Left ventricle myocardium inferior (tissue), 1 donor: ENCODE measurements at places on chromosomes 4 and X. TPM values are rescaled to one million over a fixed set of nuclear protein-coding genes. Genes with fewer than 3 reads are reported as not detected.

DNA sequence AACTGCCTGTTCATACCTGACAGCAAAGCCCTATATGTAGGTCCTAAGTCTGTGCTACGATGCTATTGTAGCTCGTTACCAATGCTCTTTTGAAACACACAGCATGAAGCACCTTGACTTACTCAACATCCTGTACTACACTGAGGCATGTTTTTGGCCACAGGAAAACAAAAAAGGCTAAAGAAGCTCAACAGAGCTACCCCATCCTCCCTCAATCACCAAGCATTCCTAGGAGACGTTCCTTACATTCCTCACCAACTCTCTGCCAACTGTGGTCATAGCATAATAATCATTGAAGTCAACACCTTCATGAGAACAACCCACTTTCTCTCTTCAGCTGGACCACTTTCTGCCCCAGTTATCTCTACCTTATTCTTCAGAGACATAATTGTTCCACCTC is 73.7 kb upstream of the SLC25A43 start:
- no peaks in the 10 kb centered on the region for H3K36me3 ChIP-seq
- H3K4me1 ChIP-seq, result no peaks in the 10 kb centered on the region
- H3K27me3 ChIP-seq, result no peaks in the 10 kb centered on the region
- H3K27ac ChIP-seq, result no peak overlapping the region

- no peaks in the 10 kb centered on the region for H3K36me3 ChIP-seq
- H3K4me1 ChIP-seq, result peaks cover 69% of the 10 kb centered on the region
- no peak overlapping the region for H3K4me3 ChIP-seq
- peak overlapping the region; percentile 87 for H3K27ac ChIP-seq
These were observed 3.5 kb upstream of the SH3BP2 start for GRCh38 chr4:2789351-2789750.

TBC1D8B gene
- 2.0 TPM for total RNA-seq

DNA sequence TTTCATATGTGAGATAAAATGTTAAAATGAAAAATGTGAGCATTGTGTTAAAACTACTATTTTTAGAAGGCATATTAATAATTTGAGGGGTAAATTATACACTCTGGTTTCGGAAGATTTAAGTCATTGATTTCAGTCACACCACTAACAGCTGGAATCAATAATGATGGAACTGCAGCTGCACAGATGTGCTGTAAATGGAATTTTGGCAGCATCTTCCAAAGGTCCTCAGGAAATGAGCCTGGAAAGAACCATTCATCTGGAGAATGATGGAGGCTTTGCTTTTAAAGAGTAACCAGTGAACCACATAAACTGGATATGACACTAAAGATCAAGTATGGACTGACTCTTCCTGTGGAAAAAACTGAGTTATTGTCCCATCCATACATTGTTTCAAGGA is 759.0 kb upstream of the EPHA5 start:
- no peaks in the 10 kb centered on the region for H3K4me1 ChIP-seq
- no peaks in the 10 kb centered on the region for H3K36me3 ChIP-seq
- no peak overlapping the region for H3K27ac ChIP-seq
- no peak for DNase-seq
- H3K4me3 ChIP-seq, result no peak overlapping the region

DNA sequence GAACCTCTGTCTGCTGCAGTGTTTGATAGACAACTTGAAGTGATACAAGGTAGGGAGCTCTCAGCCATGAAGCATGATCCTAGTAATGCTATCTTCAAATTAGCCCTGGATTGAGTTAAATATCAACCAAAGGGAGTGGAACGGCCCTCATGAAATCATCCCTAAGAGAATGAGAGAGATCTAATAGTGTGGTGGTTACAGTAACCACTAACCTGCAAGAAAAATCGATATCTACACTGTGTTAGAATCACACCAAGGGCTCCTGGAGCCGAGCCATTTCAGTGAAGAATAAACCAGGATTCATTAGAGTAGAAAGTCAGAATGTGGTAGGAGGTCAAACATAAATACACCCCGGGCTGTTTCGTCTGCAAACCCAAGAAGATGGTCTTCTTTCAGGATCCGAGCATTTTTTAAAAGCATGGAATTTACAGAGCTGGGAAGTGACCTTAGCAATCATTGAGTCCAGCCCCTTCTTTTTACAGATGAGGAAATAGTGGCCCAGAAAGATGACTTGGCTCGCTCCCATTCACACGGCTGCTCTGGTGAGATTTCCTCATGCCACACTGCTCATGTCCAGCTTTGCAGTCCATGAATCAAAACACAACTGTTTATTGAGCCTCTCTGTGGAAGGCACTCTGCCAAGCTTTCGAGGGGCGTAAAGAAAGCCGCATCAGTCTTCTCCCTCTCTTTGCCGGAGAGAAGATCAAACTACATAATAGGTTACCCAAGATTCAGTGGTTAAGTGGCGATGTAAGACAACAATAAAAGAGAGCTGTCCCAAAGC is 5.5 kb upstream of the DCTD start:
- no peaks in the 10 kb centered on the region for H3K27me3 ChIP-seq
- no peak overlapping the region for H3K4me3 ChIP-seq
- no peak for DNase-seq
- no peaks in the 10 kb centered on the region for H3K36me3 ChIP-seq
- H3K27ac ChIP-seq, result no peak overlapping the region

- no peak overlapping the region for H3K4me3 ChIP-seq
- H3K27me3 ChIP-seq, result no peaks in the 10 kb centered on the region
- H3K27ac ChIP-seq, result peak overlapping the region; percentile 97
- peaks cover 90% of the 10 kb centered on the region for H3K4me1 ChIP-seq
- H3K36me3 ChIP-seq, result no peaks in the 10 kb centered on the region
- DNase-seq, result no peak
These were observed 11.4 kb downstream of the GUCY1A1 start for GRCh38 chr4:155678011-155678410.

GRCh38 chrX:46327566-46328115 is 217.6 kb downstream of the ZNF674 start:
- H3K27ac ChIP-seq, result peak overlapping the region; percentile 78
- H3K4me3 ChIP-seq, result peak overlapping the region; percentile 58
- H3K27me3 ChIP-seq, result no peaks in the 10 kb centered on the region
- no peaks in the 10 kb centered on the region for H3K4me1 ChIP-seq
- peak; percentile 15 for DNase-seq

DNA sequence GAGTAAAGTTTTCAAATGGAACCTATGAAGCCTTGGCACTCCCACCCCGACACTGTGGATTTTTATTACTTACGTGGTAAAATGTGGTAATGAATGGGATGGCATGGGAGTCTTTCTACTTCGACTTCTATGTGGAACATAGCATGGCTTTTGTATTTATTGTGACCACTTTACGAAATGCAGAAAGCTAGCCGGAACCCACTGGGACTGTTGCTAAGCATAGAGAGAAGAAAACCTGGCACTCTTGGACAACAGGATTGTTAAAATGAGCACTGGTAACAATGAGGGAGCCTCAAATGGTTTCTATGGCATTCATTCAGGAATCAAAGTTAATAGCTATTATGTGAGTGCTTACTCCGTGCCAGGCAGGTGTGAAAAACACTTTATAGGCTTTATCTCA is 113.3 kb downstream of the PDS5A start:
- H3K27ac ChIP-seq, result no peak overlapping the region
- no peaks in the 10 kb centered on the region for H3K27me3 ChIP-seq
- no peaks in the 10 kb centered on the region for H3K4me1 ChIP-seq
- no peak overlapping the region for H3K4me3 ChIP-seq
- peaks cover 79% of the 10 kb centered on the region for H3K36me3 ChIP-seq

GRCh38 chr4:6773616-6774540 is 8.6 kb upstream of the KIAA0232 start:
- no peaks in the 10 kb centered on the region for H3K27me3 ChIP-seq
- no peak for DNase-seq
- no peak overlapping the region for H3K4me3 ChIP-seq
- peaks cover 54% of the 10 kb centered on the region for H3K4me1 ChIP-seq
- H3K36me3 ChIP-seq, result no peaks in the 10 kb centered on the region

VCX gene
- not detected for total RNA-seq

DNA sequence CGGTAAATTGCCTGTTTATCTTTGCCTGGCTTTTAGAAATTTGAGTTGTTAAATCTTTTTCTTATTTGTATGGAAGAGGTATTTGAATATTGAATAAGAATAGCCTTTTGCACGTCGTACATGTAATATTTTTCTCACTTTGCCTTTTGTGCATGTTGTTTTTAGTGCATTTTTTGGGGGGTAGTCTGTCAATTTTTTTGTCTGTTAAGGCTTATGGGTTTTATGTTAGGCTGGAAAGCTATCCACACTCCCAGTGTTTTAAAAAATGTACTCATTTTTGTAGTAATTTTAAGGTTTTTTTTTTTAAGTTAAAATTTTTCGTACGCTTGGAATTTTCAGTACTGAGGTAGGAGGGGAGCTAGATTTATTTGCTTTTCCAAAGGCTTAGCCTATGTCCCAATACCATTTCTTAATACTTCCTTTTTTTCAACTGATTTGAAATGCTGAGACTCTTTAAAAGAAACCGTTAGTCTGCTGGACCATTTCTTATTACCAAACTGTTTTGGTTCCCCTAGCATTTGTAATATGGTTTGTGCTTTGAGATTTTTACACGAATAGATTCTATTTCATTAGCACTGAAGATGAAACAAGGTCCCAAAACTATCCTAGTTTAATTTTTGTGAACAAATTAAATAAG is 1.3 kb downstream of the HERC5 start:
- no peak for DNase-seq
- H3K27ac ChIP-seq, result peak overlapping the region; percentile 77
- peaks cover 28% of the 10 kb centered on the region for H3K4me1 ChIP-seq
- peak overlapping the region; percentile 77 for H3K4me3 ChIP-seq
- peaks cover 6% of the 10 kb centered on the region for H3K36me3 ChIP-seq
- H3K27me3 ChIP-seq, result no peaks in the 10 kb centered on the region

DNA sequence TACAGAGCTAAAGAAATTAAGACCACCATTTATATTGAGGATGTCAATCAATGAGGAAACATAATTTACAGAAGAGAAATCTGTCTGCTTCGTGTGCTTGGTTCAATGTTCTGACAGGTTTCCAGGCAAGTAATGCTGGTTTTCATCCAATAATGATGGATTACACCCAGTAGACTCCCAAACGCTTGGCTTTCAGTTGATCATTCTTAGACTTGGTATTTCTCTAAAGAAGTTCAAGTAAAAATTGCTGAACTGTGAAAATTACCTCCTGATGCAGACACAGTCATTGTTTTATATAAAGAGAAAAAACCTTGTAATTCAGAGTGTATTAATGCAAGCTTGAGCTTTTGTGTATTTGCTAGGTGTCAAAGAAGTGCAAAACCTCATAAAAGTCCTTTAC is 85.0 kb downstream of the VCX3A start:
- no peaks in the 10 kb centered on the region for H3K4me1 ChIP-seq
- no peak overlapping the region for H3K4me3 ChIP-seq
- H3K27ac ChIP-seq, result no peak overlapping the region
- no peak for DNase-seq

DNA sequence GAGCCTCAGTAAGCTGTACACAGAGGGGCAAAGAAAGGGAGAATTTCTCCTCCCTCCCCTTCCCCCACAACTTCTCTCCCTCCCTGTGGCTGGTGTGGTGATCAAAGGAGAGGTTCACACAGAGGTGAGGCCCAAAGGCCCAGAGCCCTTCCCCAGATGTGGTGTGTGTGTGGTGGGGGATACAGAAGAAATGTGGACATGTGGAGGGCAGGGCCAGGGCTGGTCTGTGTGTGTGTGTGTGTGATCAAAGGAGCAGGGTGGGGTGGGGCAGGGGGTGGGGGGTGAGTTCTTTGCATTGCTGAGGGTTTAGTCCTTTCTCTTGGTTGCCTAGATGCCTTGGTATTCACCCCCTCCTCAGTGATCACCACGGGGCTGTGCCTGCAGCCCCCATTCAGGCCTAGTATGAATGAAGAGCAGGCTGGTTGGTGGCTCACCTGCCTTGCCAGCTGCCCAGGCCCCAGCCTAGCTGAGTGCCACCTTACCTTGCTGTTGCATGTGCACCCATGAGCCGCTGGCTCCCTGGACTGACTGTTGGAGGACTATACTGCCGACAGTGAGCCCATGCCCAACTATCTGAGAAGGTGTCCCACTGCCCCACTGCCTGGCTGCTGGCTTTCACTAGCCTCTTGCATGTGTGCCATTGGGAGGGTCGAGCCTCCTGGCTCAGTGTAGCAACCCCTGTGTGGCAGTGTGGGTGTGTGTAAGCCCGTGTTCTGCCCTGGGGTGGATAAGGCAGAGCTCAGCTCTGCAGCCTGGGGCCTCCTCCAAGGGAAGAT is 101.9 kb downstream of the EFNB1 start:
- H3K36me3 ChIP-seq, result no peaks in the 10 kb centered on the region
- H3K4me1 ChIP-seq, result peaks cover 57% of the 10 kb centered on the region
- no peak overlapping the region for H3K4me3 ChIP-seq
- H3K27ac ChIP-seq, result peak overlapping the region; percentile 81

DNA sequence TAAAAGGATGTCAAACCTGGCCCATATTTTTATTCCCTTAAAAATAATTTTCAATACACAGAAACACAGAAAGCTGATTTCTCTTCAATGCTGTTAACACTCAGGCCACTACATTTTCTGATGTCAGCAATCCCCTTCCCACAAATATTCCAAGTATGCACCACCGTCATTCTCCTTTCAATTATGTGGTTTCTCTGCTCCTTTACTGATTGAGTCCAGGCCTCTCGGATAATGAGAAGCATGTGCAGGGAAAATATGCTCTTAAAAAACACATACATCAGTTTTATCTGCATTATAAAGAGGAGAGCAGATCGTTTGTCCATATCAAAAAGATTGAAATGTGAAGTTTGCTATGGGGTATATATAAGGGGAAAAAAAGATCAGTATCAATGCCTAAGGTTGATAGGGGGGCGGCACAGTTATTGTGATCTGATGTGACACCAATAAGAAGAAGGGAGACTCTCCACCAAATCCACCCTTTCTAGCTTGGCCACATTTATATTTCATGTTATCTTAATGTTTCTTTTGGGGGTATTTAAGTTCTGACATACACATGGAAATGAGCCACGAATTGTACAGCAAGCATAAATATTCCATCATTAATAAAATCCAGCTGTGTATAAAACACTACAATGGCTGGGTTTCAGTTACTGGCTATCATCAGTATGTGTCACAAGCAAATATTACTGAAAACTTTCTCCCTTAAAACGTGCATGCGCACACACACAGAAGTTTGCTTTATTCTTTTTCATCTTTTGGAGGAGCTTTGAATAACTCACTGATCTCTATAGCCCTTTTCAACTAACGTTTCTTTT is 6.4 kb downstream of the AMOT start:
- no peak overlapping the region for H3K27ac ChIP-seq
- no peaks in the 10 kb centered on the region for H3K27me3 ChIP-seq
- H3K4me1 ChIP-seq, result no peaks in the 10 kb centered on the region
- H3K36me3 ChIP-seq, result no peaks in the 10 kb centered on the region

TMEM47 gene
- total RNA-seq, result 36.6 TPM

CYSLTR1 gene
- 1.2 TPM for total RNA-seq

RLIM gene
- total RNA-seq, result 23.8 TPM

DNA sequence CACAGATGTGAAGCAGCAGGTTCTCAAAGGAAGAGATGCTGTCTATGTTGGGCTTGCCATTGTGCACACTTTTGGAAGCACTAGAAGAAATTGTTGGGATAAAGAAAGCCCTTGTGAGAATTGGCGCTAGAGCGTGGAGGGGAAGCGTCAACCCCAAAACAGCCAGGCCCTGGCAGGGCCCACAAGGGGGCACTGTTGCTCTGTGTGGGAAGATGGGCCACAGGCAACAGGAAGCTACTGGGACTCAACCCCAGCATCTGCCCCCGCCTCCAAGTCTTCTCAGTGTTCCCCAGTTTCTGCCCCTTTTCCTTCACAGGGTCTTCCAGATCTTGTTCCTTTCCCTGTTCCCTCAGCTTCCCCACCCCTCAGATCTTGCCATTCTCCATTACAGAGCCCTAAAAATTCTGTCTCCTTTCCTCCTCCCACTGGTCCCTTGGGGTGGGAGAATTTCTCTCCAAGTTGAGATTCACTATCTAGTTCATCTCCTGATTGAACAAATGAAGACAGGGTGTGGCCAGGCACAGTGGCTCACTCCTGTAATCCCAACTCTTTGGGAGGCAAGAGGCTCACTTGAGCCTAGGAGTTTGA is 85.5 kb downstream of the STARD8 start:
- no peaks in the 10 kb centered on the region for H3K36me3 ChIP-seq
- H3K4me1 ChIP-seq, result no peaks in the 10 kb centered on the region
- no peak overlapping the region for H3K27ac ChIP-seq
- peak; percentile 63 for DNase-seq
- H3K27me3 ChIP-seq, result no peaks in the 10 kb centered on the region
